Transverse colon (tissue), 4 donors: ENCODE measurements at places on chromosomes 1 and 21. TPM values are rescaled to one million over a fixed set of nuclear protein-coding genes. Genes with fewer than 3 reads are reported as not detected.

Gene RXRG
- not detected for total RNA-seq

Gene ODR4
- 7.0 TPM for total RNA-seq

Gene SELE
- 0.14 TPM for total RNA-seq

Gene TMPRSS2
- total RNA-seq = 516 TPM

Gene NHLH2
- total RNA-seq = not detected

Gene PALMD
- total RNA-seq = 2.9 TPM

- no peaks in the 10 kb centered on the region for H3K36me3 ChIP-seq
- peaks cover 12% of the 10 kb centered on the region for H3K4me1 ChIP-seq
- DNase-seq = peak; percentile 81
- H3K27ac ChIP-seq = peak within 1 kb of the TSS; percentile 69
These were observed at the start of gene DNM3 for GRCh38 chr1:171841050-171841910. Gene DNM3, plus strand, starts transcription at chr1:171841498. Its CDS starts 159 bp downstream, at chr1:171841657.

- no peaks in the 10 kb centered on the region for H3K36me3 ChIP-seq
- no peaks in the 10 kb centered on the region for H3K27me3 ChIP-seq
- DNase-seq = no peak
- H3K4me1 ChIP-seq = peaks cover 2% of the 10 kb centered on the region
- no peak overlapping the region for H3K27ac ChIP-seq
These were observed 482.1 kb upstream of the RGS18 start for GRCh38 chr1:191675856-191676783.

DNA sequence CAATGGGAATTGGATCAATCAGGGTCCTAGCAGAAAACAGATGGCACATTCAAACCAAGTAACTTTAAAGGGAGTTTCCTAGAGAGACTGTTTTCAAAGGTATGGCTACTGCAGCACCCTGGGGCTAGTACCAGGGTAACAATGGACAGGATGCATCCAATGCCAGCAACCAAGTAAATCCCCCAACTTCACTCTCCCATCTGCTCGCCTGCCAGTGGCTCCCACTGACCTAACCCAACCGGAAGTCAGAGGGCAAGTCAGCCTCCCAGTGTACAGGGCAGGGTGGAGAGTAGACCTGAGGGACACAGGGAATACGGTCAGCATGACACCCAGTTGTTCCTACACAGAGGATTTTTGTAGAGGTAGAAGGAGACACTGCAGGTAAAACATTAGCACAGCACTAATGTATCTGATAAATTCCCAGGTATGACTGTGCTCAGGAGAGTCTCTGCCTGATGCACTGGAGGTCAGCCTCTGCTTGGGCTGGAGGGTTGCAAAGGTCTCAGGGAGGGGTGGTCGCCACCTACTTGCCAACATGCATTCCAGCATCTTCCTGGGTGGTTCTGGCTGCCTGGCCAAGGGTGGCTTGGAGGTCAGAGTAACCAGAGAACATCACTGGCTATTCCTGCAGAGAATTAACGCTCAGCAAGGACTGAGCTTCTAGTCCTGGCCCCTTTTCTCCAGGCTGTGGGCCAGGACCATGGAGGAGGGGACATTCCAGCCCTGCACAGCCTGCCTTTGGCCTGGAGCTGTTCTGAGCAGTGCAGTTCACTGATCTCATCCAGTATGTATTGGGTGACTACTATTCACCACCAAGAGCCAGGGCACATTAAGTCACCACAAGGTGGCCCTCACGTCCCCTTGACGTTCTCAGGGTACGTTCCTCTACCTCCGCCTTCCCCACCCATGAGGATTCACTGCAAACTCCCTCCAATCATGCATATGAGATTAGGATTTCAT, 5.1 kb upstream of the GJA4 start:
- peaks cover 22% of the 10 kb centered on the region for H3K27me3 ChIP-seq
- H3K36me3 ChIP-seq = no peaks in the 10 kb centered on the region
- no peak overlapping the region for H3K27ac ChIP-seq
- H3K4me1 ChIP-seq = peaks cover 1% of the 10 kb centered on the region
- no peak for DNase-seq
- no peak overlapping the region for H3K4me3 ChIP-seq

- H3K27ac ChIP-seq = peak overlapping the region; percentile 30
- H3K27me3 ChIP-seq = no peaks in the 10 kb centered on the region
- no peak overlapping the region for H3K4me3 ChIP-seq
- H3K4me1 ChIP-seq = peaks cover 11% of the 10 kb centered on the region
These were observed 5.2 kb downstream of the NCF2 start for GRCh38 chr1:183585038-183585437.

DNA sequence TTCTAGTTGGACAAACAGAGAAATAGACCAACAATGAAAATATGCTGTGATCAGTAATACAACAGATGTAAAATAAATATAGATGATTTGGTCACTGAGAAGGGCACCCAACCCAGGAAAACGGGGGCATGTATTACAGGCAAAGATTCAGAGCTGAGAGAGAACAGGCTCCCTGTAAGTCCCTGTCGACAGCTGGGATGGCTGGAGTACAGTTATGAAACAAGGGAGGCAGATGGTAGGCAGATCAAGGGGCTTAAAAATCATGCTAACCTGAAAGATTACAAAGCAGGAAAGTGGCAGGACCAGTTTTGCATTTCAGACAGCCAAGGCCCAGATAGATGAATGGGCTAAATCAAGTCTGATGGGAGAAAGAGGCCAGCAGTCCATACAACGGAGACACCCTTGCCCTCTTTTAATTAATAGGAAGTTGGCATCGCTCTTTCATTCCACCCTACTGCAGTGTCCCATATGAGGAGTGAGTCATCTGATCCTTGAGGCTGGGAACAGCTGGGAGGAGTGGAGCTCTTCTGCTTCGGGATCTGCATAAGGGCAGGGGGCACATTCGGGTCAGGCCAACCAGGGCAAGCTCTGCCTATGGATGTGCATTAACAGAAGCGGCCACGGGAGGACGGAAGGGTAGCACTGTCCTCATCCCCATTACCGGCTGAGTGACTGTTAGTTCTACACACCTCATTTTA, 171.1 kb downstream of the DAB1 start:
- no peak overlapping the region for H3K4me3 ChIP-seq
- H3K27ac ChIP-seq = no peak overlapping the region
- no peaks in the 10 kb centered on the region for H3K4me1 ChIP-seq
- no peaks in the 10 kb centered on the region for H3K27me3 ChIP-seq
- DNase-seq = no peak

DNA sequence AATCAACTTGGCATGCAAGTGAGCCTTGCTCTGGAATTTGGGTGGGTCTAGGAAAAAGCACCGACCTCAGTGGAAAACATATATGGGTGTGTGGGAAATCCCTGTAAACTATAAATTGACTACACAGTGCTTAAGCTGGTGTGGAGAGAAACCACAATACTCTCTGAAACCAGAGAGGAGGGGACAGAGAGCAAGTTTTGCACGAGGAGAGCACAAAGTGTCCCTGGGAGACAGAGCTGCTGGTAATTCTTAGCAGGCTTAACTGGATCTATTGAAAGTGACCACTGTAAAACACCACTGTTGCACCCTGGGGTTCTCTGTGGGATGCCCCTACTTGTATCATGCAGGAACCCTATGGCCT, 12.8 kb downstream of the KCNJ15 start:
- H3K4me1 ChIP-seq = peaks cover 14% of the 10 kb centered on the region
- H3K27me3 ChIP-seq = no peaks in the 10 kb centered on the region
